GOT3 (cell line): ENCODE measurements at places on chromosomes 1 and 21.

GRCh38 chr1:76871355-76871974 is 4.2 kb downstream of the ST6GALNAC5 start:
- no peak for DNase-seq

DNA sequence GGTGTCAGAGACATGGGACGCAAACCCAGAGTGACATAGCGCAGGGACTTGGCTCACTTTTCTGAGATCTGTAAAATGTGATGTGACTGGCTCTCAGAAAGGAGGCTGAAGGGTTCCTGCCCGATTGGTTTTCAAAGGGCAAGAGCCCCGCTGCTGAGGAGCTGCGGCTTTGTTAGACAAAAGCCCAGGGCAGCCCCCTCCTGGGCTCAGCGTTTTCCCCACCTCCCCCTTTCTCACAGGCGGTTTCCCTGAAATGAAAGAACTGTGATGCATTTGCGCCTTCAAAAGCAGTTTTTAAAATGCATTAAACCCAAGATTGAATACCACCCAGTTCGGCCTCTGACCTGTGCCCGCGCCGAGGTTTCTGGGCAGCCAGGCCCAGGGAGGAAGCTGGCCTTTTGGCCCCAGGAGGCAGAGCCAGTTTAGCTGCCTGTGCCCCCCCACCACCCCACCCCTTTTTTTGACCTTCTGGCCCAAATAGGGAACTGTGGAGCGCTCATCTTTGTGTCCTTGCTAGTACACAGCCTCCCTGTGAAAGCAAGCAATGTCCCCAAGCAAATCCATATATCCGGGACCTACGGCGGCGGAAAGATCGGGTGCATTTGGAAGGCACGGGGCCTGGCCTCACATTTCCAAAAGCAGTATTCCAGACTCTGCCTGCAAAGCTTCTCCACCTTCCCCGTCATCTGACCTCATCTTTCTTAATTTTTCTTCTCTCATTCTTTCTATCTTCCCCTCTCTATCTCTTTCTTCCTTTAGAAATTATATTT is 28.6 kb downstream of the CD247 start:
- no peak for DNase-seq

DNA sequence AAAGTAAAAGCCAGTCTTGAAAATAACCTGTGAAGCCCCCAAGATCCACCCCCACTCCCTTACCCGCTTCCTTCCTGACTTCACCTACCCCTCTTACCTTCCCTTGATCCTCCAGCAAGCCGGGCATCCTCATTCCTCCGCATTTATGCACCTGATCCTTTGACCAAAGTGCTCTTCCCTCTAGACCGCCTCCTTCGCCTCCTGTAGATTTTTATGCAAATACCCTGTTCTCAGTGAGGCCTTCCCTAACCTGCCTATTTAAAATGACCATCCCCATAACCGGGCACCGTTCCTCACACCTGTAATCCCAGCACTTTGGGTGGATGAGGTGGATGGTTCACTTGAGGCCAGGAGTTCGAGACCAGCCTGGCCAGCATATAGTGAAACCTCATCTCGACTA is 1.1 kb upstream of the NENF start:
- no peak for DNase-seq

DNA sequence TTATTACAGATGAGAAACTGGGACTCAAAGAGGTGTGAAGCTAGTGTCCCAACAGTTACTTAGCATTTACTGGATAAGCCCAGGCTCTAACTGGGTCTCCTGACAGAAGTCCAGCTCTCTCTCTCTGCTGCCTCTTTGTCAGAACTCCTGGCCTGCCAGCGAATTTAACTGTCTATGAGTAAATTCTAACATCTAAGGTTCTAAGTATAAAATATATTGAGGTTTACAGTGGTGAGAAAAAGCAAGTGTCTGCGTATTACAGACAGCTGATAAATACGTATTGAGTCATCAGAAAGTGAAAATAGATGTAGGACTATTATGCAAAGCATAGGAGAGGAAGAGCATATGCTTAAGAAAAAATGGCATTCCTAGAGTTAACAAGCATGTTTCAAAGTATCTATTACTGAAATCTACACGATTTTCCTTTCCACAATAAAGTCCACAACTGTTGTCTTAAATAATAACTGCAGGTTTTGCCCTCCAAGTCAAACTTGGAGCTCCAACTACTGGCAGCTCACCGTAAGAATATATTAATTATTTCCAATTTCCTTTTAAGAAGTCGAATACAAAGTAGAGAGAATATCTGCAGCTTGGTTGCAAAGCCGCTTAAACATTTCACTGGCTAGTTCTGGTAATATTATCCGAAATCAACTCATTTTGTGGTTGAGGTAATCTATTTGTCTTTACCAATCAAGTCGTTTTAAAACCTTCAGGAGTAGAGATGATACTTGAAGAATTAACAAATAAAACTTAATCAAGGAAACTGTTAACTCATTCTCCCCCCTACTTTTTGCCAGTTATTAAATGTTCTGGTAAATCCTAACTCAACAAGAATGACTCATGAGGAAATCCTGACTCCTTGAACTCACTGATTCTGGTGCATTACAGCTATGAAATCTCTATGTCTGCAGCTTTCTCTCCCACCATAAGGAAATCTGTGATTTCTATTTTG is 1.4 kb upstream of the RGS2 start:
- no peak for DNase-seq

- DNase-seq, result no peak
Measured at GRCh38 chr1:52707927-52708655, 9.9 kb upstream of the COA7 start.

GRCh38 chr1:22406722-22407495 is 44.7 kb upstream of the ZBTB40 start:
- no peak for DNase-seq

DNA sequence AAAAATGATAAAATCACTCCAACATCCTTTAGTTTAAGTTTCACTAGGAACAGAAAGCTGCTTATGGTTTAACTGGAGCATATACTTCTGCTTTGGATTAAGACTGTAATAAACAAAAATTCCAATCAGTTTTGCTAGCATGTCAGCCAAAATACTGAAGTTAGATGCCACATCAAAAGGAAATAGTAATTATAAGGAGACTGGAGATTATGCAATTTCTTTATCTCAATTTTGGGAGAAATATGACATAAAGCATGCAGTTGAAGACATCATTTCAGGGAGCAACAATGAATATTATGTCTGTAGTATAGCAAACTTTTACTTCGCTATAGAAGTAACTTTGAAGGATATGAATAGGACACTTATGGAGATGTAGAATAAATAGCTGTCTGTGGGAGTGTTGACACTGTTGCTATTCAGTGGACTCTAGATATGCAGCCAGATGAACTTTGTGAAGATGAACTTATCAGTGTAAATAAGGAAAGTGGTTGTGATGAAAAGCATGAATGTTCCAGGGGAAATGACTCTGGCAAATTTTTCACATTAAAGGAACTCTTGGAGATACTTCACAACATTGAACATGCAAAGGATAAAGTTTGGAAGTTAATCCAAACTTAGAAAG is 107.8 kb downstream of the RABGAP1L start:
- DNase-seq, result no peak

- DNase-seq, result no peak
Measured at GRCh38 chr1:19528438-19528837, 43.1 kb upstream of the CAPZB start.

DNA sequence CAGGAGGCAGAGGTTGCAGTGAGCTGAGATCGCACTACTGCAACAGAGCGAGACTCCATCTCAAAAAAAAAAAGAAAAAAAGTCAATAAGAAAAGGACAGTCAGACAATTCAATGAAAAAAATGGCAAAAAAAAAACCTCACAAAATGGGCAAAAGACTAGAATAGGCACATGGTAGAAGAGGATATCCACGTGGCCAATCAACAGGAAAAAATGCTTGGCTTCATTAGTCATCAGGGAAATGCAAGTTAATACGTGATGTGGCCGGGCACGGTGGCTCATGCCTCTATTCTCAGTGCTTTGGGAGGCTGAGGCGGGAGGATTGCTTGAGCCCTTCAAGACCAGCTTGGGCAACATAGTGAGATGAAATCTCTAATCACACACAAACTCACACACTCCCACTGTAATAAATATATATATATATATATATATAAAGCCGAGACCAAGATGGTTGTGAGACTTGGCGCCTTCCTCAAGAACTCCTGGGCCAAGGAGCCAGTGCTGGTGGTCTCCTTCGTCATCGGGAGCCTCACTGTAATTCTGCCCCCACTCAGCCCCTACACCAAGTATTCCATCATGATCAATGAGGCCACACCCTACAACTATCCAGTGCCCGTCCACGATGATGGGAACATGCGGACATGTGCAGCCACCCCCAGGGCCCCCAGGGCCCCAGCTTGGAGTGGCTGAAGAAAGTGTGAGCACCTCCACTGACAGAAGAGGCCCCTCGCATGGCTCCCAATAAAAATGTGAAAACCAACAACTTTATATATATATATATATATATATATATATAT is 22.9 kb upstream of the LEFTY2 start:
- DNase-seq, result no peak

GRCh38 chr21:38142224-38142623 is 114.6 kb upstream of the KCNJ15 start:
- no peak for DNase-seq

DNA sequence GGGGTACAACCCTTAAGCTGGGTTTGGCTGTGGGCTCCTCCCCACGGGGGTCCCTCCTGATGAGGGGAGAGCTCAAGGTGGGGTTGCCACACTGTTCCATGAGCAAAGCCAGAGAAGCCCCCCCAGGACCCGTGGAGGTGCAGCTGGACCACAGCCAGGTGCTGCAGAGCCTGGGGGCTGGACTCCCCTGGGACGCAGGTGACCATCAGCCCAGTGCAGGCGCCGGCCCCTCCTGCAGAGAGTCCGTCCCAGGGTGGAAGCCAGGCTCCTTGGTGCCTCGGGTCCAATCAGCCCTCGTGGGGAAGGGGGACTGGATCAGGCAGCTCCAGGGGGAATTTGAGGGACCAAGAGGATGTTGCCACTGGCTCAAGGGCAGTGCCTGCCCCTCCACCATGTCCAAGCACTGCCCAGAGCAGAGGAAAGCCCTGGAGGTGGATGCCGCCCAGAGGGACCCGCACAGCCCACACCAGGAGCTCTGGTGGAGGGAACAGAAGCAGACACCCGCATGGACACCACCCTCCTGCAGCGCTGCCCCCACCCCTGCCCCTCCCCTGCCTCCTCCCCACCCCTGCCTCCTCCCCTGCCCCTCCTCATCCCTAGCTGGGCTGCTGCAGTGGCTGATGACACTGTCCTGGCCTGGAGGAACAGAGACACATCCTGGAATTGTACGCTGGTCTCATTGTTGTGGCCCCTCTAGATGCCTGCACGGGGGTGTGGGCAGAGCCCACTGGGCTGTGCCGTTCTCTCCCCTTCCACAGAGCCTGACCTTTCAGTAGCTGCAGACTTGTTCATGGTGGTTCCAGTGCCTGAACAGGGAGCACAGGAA is 30.8 kb upstream of the COL18A1 start:
- no peak for DNase-seq

DNA sequence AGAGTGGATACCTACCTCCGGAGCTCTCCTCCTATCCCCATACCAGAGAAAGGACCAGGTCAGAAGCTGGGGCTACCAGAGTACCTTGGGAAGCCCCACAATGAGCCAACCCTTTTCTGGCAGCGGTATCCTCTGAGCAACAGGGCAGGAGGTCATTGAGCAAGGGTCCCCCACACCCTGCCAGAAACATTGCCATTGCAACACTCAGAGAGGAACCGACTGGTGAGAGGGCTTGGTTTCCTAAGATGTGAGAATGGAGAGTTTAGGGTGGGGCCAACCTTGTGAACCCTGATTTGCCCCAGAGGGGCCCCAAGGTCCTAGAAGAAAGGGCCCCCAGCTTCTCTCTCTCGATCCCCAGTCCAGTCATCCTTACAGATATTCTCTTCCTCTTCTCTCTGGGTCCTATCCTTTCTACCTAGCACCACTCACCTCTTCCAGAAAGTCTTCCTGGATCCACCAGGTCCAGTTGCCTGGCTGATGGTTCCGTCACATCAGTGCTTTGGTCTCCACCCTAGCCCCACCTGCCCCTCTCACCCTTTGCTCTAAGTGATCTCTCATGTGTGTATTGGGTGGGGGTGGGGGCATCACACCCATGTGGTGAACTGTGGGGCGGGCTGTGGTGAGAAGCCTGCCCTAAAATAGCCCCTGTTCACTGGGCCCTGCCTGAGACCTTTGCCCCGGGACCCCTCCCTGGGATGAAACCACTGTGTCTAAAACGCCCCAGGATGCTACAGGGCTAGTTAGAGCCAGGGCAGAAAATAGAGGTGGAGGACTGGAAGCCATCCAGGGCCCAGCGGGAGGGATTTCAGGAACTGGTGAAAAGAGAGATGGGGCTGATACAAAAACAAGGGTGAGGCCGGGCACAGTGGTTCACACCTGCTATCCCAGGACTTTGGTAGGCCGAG is 8.7 kb downstream of the FGR start:
- DNase-seq, result no peak

GRCh38 chr1:47572731-47573430 is 135.0 kb downstream of the FOXD2 start:
- DNase-seq, result no peak

GRCh38 chr1:156592158-156592909 is 758 bp downstream of the NAXE start:
- no peak for DNase-seq

DNA sequence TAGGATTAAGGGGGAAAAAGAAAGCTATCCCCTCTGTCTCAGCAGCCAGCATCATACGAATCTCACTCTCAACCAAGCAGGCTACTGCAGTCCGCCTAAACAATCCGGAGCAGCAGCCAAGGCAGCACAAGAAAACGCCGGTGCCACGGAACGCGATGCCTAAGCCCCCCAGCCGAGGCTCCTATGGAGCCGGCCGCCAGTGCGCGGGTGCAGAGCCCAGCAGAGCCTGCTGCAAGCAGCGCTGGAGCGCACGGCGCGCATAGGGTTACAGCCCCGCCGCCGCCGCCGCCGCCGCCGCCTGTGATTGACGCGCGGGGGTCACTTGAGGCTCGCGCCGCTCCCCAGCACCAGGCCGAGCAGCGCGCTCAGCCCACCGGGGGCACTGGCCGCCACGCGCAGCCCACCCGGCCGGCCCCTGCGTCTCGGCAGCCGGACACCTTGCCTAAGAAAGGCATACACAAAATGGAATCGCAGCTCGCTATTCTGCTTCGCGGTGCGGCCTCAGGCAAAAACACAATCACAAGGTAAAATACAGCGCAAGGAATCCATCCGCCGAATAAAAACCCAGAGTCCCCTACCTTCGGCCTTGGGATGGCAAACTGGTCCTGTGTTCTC is 780 bp downstream of the HIVEP3 start:
- no peak for DNase-seq

DNA sequence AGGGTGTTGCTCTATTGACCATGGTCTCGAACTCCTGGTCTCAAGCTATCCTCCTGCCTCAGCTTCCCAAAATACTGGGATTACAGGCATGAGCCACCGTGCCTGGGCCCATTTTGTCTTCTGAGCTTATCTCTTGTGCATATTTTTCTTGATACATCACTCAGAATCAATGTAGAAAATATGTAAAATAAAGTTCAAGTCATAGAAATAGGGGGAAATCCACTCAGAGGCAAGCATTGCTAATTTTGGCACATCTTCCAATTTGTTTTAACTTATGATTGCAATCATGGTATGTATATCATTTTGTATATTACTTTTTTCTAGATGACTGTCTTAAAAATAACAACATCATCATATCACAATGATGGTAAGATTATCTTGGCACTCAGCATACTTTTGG is 21.6 kb downstream of the RIT1 start:
- DNase-seq, result no peak
